Right renal cortex interstitium (tissue), 3 donors: ENCODE measurements at places on chromosomes 16 and 17. TPM values are rescaled to one million over a fixed set of nuclear protein-coding genes. Genes with fewer than 3 reads are reported as not detected.

DNA sequence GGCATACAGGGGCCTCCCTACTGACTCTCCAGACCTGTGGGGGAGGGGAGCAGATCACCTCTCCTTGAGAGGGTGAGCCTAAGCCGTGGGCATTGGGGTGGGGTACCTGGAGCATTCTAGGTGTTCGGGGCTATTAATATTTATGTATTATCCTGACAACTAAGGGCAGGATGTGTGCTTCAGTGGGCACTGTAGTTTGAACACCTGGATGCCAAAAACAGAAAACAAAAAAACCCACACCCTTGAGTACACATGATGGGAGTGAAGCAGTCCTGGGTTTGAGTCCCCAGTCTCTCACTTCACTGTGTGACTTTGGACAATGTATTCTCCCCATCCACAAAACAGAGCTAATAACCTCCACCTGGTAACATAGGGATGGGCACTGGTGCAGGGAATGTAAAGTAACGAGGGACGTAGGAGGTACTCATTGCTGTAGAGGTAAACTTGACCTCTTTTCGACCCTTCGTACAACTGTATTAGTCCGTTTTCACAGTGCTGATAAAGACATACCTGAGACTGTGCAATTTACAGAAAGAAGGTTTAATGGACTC, 257.8 kb downstream of the CPPED1 start:
- no peak for DNase-seq

DNA sequence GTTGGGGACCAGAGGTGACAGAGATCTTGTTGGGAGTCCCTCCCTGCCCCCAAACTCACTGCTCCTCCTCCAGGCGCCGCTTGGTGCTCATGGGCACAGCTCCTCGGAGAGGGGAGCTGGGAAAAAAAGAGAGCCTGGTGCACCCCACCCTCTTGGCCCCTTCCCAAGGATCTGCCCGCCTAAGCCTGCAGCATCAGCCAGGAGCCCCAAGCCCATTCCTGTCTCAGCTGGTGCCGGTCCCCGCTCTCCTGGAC, 400 bp downstream of the HCFC1R1 start:
- no peak for DNase-seq

KRTAP3-3 gene
- not detected for polyA plus RNA-seq

ZSCAN10 gene
- not detected for polyA plus RNA-seq
